RCC 7860 (cell line): ENCODE measurements at places on chromosomes 3 and 15.

DNA sequence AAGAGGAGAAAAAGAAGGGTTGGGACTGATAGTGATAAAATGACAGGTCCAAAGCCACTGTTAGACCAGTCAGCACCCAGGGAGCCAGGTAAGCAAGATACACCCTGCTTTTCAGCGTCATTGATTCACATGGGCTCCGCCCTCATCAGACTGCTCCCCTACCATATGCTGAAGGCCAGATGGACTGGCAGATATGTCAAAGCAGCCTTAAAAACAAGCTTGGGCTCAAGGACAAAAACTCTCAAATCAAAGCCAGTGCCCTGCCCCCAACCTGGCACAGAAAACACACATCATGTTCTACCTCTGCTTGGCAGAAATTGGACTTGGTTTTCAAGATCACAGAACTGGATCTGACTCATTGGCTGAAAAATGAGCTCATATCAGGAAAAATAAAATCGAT, 33.4 kb downstream of the SH3BP5 start:
- DNase-seq: no peak

DNA sequence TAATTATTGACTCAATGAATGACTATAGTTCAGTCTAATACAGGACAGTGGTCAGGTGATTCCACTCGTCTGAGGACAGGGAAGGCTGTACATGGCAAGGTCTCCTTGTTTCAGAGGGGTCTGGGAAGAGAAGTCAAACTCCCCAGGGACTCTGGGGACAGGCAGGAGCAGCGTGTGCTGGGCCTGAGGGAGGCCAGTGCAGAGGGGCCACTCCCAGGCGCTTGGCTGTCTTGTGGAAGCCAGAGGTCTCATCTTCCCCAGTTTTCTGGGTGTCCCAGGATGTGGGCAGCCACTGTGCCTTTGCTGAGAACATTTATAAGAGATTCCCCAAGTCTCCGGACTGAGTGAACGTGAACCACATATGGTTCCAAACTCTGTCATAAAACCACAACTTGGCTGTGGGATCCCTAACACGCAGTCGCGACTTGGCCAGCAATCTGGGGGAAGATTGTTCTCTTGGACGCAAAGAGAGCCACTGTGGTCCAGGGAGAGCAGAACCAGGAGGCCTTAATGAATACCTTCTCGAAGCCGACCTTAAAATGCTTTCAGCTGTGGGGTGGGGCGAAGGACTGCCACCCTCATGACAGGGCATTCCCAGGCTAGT, 30.4 kb downstream of the BHLHE40 start:
- no peak for DNase-seq

- peak; percentile 91 for DNase-seq
These were observed 413.9 kb downstream of the RBMS3 start for GRCh38 chr3:29694783-29695182.

GRCh38 chr15:60720493-60721256, 241.7 kb upstream of the ICE2 start:
- no peak for DNase-seq

- DNase-seq: no peak
These were observed 71.5 kb downstream of the LRRC28 start for GRCh38 chr15:99322643-99323405.

GRCh38 chr15:43800286-43801141, at the start of gene HYPK:
Gene HYPK (plus strand): TSS chr15:43800599. CDS start chr15:43800623, 24 bp downstream.
- peak; percentile 73 for DNase-seq

DNA sequence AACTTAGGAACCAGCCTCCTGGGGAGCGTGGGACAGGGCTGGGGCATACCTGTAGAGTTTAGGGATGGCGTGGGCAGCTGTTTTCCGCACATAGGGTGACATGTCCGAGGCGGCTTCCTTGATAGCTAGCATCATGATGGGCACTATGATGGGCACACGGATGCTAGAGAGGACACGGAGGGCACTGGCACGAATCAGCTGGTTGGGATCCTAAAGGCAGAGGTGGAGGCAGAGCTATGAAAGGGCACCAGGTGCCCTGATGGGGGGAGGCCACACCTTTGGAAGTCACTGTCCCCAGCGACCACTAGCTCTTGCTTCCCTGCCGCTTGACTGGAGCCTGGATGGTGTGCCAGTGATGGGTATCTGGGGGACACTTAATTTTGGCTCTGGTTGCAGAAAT, 28.3 kb downstream of the AP3B2 start:
- no peak for DNase-seq

GRCh38 chr3:20055020-20055775, 15.0 kb downstream of the KAT2B start:
- no peak for DNase-seq

GRCh38 chr3:30073622-30074021, 532.8 kb upstream of the TGFBR2 start:
- DNase-seq: no peak

DNA sequence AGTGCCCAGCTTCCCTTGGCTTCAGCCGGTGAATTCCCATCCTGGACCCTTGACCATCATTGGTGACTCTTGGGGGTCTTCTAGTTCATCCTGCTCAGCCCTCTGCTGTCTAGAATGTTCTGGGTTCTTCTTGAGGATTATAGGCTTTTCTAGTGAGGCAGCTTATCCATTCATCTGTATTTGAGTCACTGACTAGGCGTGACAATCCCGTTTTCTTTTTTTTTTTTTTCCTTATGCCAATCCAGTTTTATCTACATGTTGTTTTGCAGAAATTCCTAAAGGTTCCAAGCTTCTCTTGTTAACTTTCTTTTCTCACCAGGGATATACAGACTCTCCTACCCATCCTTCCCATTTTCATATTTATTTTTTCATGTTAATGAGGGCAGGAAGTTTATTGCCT, 6.6 kb upstream of the TRAK1 start:
- DNase-seq: no peak

DNA sequence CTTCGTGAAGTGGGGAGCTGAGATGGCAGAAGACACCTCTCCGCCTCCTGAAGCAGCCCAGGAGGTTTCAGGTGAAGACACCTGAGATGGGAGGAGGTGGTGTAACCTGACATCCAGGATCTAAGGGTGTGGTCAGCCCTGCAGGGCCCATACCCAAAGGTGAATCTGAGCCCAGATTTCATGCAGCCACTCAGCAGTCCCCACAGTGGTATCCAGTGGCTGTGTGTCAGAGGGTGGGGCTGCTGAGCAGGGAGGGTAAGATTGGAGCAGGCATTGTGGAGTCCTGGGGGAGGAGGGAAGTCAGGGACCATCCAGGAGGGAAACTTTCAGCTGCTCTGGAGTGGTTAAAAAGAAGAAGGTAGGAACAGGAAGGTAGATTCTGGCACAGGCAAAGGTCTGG, 46.0 kb upstream of the SMAD6 start:
- no peak for DNase-seq

DNA sequence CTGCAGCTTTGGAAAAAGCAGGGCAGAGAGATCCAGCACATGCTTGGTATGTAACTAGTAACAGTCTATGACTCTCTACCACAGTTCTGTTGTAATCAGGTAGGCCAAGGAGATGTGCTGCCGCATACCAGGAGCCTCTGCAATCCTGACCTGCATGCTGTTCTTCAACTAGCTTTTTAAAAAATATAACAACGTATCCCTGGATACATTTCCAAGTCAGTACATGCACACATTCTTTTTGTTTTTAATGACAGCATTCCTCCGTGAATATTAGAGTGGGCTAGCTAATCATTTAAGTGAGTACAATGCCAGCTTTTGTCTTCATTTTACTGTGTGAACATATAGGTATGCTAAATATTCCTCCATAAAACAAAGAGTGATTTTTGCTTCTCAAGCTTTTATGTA, 437.8 kb downstream of the RBMS3 start:
- DNase-seq: no peak

- no peak for DNase-seq
These were observed 14.1 kb upstream of the HRH1 start for GRCh38 chr3:11140030-11140712.

DNA sequence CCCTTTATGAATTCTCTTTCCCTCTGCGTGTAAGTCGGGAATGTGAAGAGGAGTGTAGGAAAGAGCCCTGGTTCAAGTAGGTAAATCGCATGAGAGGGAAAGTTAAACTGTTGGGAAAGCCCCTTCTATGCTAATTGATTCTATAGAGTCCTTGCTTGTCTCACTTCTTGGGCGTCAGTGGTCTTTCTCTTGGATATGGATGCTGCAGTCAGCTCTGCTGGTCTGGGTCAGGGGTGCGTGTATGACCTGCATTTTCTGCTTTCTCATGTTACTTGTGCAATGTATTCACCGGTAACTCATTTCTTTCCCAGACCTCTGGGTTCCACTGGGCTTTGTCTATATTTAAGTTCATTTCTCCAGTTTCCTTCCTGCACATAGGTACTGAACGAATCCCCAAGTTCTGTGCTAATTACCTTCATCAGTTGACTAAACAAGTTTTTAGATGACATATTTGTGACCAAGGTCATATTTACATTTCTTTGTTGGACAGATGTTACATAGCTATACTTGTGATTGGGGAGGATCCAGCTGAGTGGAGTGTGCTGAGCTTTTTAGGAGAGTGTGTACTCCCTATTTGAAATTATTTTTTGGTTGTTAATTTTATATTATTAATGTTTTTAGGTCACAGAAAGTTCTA, 1.4 kb downstream of the SETD5 start:
- peak; percentile 47 for DNase-seq

- DNase-seq: no peak
These were observed 647.7 kb downstream of the ZPLD1 start for GRCh38 chr3:103082501-103082900.

DNA sequence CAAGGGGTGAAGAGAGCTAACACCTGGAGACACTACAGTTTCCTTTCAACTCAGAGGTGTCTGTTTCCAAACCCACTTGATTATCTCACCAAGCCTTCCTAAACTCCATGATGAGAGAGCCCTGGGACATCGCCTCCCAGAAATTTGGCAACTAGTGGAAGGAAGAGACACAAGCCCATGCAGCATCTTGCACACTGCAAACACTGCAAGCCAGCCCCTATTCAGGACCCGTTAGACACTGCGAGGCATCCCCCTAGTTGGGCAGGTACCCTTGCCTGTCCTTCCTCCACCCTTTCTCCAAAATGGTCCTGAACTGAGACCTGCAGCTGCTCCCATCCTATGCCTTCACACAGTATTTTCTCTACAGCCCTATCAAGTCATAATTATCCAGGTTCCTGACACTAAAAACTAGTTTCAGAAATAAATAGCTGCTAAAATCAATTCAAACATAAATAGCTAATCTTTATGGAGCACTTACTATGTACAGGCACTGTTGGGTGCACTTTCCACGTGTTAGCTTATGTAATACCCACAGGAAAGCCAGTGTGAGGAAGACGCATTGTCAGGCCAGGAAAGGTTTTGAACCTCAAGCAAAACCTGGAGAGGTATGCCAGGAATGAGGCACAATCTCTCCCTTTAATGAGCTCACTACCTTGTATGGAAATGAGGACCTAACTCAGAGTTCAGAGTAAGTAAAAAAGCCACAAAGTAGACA, 2.8 kb downstream of the MAGI1 start:
- no peak for DNase-seq

DNA sequence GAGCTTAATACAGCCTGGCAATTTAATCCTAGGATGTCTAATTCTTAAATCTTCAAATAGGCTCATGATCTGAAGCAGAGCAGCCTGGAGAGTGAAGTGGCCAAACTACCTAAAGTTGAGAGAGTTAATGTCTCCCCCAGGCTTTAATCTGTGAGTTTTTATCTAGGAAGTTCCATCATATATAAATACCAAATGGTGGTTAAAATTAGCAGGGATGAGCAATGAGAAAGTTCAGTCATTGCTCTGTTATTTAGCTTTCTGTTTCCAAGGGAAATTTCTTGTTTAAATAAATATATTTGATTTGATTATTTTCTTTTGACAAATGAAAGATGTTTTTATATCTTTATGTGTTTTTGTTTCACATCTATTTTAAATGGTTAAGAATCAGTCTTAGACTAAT, 274.4 kb upstream of the UMPS start:
- no peak for DNase-seq

GRCh38 chr15:38636597-38636996, 72.0 kb upstream of the RASGRP1 start:
- DNase-seq: no peak

DNA sequence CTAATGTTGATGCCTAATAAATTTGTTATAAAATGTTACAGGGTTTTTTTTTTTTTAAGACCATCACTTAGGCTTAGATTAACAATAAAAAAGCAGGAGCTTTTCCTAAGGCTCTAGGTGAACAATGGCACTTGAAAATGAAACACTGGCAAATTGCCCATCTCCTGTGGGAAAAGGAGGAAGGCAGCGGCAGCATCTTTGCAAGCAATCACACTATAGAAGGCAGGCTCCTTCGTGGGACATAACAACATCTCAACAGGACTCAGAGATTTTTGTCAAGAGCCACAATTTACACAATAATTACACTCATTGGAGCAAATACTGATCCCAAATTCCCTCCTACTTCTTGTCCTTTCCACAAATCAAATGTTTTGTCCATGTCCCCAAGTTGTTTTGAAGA, 646.7 kb downstream of the ROBO2 start:
- no peak for DNase-seq

- DNase-seq: no peak
These were observed 171.1 kb downstream of the NLGN1 start for GRCh38 chr3:173568623-173569022.

GRCh38 chr3:36709826-36710365, 54.5 kb downstream of the DCLK3 start:
- DNase-seq: no peak

GRCh38 chr3:29555590-29555989, 274.7 kb downstream of the RBMS3 start:
- no peak for DNase-seq

- DNase-seq: no peak
These were observed 618 bp downstream of the PARL start for GRCh38 chr3:183884097-183884426.

DNA sequence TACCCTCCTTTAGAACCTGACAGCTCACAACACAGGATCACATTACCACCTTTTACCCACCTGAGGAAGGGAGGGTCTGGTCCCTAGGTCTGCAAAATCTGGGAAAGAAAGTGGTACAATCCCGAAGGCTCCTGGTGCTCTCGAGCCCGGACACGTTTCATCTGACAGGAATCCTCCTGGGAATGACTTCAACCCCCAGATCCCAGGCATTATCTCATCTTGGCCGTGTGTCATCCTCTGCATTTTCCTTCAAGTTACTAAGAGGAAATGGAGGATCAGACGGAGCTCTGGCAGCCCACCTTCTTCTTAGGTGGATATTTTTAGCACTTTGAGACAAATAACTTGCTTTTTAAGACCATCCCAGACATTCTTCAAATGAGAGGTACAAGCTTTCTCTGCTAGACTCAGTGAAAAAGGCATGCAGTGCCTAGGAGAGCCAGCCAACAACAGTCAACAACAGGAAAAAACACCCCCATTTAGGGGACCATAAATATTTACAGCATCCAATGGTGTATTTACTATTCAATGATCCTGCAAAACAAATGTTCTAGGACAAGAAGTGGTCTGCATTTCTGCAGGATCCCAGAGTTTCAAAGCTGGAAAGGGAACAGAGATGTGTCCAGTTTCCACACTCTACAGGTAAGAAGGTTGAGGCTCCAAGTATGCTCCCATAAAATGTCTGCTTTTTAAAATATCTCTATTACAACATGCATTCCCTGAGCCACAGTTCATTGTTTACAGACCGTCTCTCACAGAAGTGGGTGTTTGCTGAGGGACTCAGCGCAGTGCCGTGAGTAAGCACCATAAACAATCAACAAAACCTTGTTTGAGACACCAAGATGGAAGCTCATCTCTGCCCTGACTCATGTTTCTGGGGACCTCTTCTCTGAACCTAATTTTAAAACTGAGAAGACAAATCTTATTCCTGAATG, 38.3 kb upstream of the ARHGEF3 start:
- DNase-seq: peak; percentile 65
